ENCODE measurements at places on chromosomes 11 and 22. TPM values are rescaled to one million over a fixed set of nuclear protein-coding genes. Genes with fewer than 3 reads are reported as not detected.

DNA sequence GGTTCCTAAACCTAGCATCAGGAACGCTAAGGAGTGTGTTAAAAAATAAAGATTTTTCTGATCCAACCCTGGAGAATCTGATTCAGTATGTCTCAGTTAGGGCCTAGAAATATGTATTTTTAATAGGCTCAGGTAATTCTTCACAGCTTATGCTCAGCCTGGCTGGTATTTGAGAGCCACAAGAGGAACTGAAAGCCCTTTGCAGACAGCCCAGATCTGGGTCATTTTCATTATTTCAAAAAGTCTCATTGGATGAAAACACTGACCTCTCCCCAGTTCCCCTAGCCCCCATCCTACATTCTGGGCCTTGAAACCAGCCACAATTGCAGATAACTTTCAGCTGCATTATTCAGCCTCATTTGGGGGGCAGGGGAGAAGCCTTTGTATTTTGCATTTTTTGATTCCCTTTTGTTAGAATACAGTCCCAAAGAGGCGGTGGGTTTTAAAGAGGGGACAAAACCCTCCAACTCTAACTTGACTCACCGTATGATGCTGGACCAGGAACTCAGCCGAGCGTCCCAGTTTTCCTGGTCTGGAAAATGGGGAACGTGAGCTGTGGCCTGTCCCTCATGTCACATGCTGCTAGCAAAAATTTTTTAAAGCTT is 66.0 kb upstream of the LARGE1 start:
- H3K27ac ChIP-seq = no peak overlapping the region
- H3K4me3 ChIP-seq = no peak overlapping the region
- no peaks in the 10 kb centered on the region for H3K4me1 ChIP-seq
- no peak for DNase-seq

DNA sequence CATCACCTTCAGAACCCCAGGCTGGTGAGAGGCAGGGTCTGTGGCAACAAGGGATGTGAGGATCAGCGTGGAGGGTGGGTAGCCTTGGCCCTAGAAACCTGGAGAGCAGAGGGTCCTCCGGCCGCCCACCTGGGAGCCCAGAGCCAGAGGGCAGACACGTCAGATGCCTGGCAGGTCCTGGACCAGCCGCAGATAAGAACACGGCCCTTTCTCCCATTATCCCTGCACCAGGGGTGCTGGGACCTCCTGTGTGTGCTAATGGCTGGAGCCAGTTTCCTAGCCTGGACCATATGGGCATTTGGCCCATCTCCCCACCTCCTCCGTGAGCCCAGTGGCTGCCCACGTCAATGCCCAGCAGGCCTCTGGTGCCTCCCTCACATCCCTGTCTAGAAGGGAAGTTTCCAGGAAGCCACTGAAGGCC is 88.4 kb downstream of the MORC2 start:
- no peaks in the 10 kb centered on the region for H3K4me1 ChIP-seq
- H3K36me3 ChIP-seq = no peaks in the 10 kb centered on the region
- H3K27me3 ChIP-seq = no peaks in the 10 kb centered on the region
- DNase-seq = no peak
- no peak overlapping the region for H3K4me3 ChIP-seq

DNA sequence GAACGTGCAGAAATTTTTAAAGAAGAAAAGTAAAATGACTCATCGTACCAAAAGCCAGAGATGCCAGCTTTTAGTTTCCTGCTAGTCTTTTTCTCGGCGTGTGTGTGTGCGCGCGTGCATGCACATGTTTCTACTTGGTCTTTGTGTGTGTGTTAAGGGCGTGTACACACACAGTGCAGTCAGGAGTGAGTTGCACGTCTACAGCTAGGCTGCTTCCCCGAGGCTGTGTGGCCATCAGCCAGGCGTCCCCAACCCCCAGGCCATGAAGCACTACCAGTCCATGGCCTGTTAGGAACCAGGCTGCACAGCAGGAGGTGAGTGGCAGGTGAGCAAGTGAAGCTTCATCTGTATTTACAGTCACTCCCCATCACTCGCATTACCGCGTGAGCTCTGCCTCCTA is 36.4 kb downstream of the KCNQ1 start:
- H3K27ac ChIP-seq = no peak overlapping the region
- no peaks in the 10 kb centered on the region for H3K4me1 ChIP-seq
- DNase-seq = no peak
- no peaks in the 10 kb centered on the region for H3K27me3 ChIP-seq
- H3K36me3 ChIP-seq = peaks cover 11% of the 10 kb centered on the region

DNA sequence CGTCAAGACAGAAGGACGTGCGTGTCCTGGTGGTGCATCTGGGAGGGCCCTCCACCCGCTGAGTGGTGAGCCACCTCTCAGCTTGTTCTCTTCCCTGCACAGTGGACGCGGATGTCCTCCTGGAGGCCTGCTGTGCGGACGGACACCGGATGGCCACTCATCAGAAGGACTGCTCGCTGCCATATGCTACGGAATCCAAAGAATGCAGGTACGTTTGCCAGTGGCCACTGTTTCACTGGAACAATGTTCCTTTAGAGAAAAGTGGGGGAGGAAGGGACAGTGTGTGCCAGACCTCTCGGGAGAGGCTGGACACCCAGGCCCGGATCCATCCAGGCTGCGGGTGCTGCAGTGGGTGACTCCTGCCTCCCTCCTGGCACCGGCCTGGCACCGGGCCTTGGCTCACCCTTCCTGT is 15.9 kb downstream of the FBLN1 start:
- no peaks in the 10 kb centered on the region for H3K27me3 ChIP-seq
- H3K36me3 ChIP-seq = no peaks in the 10 kb centered on the region
- no peak overlapping the region for H3K27ac ChIP-seq
- DNase-seq = no peak
- H3K4me1 ChIP-seq = no peaks in the 10 kb centered on the region
- H3K4me3 ChIP-seq = no peak overlapping the region

DNA sequence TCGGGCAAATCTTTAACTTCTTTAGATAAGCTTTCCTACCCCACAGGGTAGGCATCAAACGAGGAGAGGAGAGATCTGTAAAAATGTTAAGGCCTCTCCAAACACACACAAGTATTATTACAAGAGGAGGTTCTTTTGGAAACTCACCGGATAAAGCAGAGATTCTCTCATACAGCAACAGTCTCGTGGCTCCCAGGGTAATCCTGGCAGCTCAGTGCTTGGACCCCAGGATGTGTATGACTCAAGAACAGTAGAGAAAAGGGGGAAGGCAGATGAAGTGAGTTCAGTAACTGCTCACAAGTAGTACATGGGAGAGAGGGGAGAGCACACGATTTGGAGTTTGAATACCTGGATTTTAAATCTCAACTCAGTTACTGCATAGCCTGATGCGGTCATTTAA is 120.9 kb downstream of the FEZ1 start:
- H3K4me1 ChIP-seq = no peaks in the 10 kb centered on the region
- H3K27ac ChIP-seq = no peak overlapping the region
- no peaks in the 10 kb centered on the region for H3K27me3 ChIP-seq
- no peaks in the 10 kb centered on the region for H3K36me3 ChIP-seq

DNA sequence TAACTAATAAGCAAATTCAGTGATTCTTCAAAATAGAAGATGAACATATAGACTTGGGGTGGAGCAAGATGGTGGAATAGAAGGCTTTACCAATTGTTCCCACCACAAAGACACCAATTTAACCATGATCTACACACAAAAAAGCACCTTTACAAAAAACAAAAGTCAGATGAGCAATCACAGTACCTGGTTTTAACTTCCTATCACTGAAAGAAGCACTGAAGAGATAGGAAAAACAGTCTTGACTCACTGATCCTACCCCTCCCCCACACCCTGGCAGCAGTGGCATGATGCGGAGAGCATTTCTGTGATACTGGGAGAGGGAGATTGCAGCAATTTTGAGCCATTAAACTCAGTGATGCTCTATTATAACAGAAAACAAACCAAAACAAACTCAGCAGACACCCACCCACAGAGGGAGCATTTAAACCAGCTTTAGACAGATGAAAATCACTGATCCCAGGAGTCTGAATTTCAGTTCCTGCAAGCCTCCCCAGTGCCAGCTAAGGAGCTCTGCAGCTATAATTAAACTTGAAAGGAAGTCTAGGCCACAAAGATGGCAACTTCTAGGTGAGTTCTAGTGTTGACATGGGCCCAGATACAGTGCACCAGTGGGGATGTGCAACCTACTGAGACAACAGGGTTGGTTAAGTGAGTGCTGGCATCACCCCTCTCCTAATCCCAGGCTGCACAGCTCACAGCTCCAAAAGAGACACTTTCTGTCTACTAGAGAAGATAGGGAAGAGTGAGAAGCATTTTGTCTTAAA is 161.8 kb upstream of the GRIA4 start:
- no peak for DNase-seq
- no peaks in the 10 kb centered on the region for H3K36me3 ChIP-seq
- H3K4me1 ChIP-seq = no peaks in the 10 kb centered on the region
- H3K4me3 ChIP-seq = no peak overlapping the region
- no peaks in the 10 kb centered on the region for H3K27me3 ChIP-seq

DNA sequence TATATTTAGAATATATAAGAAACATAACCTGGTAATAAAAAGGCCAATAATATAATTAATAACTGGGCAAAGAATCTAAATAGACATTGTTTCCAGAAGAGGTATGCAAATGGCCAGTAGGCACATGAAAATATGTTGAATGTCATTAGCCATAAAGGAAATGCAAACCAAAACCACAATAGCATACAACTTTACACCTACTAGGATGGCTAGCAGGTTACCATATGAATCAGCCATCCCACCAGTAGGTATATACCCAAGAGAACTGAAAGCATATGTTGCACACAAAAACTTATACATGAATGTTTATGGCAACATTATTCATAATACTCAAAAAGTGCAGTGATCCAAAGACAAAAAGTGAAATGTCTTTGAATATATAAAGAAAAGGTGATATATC is 2.7 kb upstream of the OR2D2 start:
- no peaks in the 10 kb centered on the region for H3K36me3 ChIP-seq
- H3K4me3 ChIP-seq = no peak overlapping the region
- H3K27ac ChIP-seq = no peak overlapping the region
- no peaks in the 10 kb centered on the region for H3K4me1 ChIP-seq

- H3K27me3 ChIP-seq = no peaks in the 10 kb centered on the region
- H3K27ac ChIP-seq = no peak overlapping the region
- H3K36me3 ChIP-seq = no peaks in the 10 kb centered on the region
- no peaks in the 10 kb centered on the region for H3K4me1 ChIP-seq
- no peak for DNase-seq
- no peak overlapping the region for H3K4me3 ChIP-seq
Observed at GRCh38 chr11:22930816-22931594, 70.7 kb upstream of the CCDC179 start.

DNA sequence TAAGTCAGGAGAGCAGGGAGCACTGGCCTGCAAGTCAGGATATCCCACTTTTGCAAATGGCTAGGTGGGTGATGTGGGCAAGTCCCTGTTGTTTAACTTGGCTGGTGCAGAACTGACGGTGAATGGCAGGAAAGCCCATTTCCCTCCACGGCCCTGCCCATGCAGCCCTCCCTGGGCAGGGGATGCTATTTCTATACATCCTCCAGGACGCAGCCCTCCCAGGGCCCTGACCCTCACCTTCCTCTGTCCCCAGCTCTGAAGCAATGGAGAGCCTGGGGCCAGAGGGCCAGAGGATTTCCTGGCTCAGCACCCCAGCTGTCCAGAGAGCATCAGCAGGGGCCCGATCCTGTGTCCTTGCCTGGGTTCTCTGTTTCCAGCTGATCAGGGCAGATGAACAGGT is 91.3 kb downstream of the TSPAN18 start:
- DNase-seq = no peak
- no peak overlapping the region for H3K27ac ChIP-seq
- H3K27me3 ChIP-seq = no peaks in the 10 kb centered on the region
- no peaks in the 10 kb centered on the region for H3K36me3 ChIP-seq

- H3K27me3 ChIP-seq = no peaks in the 10 kb centered on the region
- no peak overlapping the region for H3K4me3 ChIP-seq
- H3K4me1 ChIP-seq = no peaks in the 10 kb centered on the region
- no peak overlapping the region for H3K27ac ChIP-seq
Observed at GRCh38 chr11:16804104-16804947, 65.9 kb downstream of the C11orf58 start.

DNA sequence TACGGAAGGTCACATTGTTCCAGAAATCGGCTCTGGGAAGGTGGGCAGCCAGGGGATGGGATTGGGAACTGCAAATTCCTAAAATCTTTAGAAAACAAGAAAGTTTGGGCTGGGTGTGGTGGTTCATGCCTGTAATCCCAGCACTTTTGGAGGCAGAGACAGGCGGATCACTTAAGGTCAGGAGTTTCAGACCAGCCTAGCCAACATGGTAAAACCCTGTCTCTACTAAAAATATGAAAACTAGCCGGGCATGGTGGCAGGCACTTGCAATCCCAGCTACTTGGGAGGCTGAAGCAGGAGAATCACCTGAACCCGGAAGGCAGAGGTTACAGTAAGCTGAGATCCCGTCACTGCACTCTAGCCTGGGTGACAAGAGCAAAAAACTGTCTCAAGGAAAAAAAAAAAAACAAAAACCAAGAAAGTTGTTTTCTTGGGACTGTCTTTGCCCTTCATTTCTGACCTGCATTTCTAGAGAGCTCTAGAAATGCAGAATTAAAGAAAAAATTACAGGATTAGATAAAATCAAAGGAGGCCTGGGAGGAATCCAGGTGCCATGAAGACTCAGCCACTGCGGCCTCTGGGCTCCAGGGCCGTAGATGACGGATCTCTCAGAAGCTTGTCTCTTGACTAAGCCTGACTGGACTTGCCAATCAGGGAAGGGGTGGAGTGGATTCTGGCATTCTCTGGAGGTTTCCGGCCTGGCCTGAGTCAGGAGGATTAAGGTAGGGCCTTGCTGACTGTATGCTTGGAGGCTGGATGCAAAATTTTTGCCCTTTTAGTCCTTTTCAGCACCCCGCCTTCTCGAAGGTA is 5.3 kb upstream of the MALAT1 start:
- no peak overlapping the region for H3K4me3 ChIP-seq
- no peak overlapping the region for H3K27ac ChIP-seq
- no peaks in the 10 kb centered on the region for H3K36me3 ChIP-seq
- H3K27me3 ChIP-seq = no peaks in the 10 kb centered on the region
- no peak for DNase-seq
- peaks cover 11% of the 10 kb centered on the region for H3K4me1 ChIP-seq

DNA sequence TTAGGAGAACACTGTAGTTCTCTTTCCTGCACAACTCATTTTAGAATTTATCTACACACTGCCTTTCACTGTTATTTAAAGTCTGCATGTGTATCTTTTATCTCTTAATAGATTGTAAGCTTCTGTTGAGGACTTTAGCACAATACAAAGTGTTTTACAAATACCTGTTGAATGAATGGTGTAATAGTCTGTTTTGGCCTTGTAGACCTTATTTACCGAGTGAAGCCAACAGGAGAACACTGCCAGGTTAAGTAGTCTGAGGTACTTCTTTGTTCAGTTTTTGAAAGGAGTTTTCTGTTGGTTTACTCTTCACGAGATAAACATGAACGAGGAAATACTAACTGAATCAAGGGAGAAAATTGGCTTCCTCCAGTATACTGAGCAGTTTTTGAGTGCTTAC is 31.0 kb downstream of the SIK2 start:
- DNase-seq = no peak
- no peak overlapping the region for H3K4me3 ChIP-seq
- no peak overlapping the region for H3K27ac ChIP-seq

The DDX25 gene
- not detected for polyA plus RNA-seq

- no peak overlapping the region for H3K27ac ChIP-seq
- H3K27me3 ChIP-seq = no peaks in the 10 kb centered on the region
- no peaks in the 10 kb centered on the region for H3K4me1 ChIP-seq
- no peak for DNase-seq
- no peak overlapping the region for H3K4me3 ChIP-seq
- peaks cover 80% of the 10 kb centered on the region for H3K36me3 ChIP-seq
Observed at GRCh38 chr22:26461188-26461810, 22.3 kb downstream of the HPS4 start.
